ENCODE measurements at places on chromosomes 4 and X.

DNA sequence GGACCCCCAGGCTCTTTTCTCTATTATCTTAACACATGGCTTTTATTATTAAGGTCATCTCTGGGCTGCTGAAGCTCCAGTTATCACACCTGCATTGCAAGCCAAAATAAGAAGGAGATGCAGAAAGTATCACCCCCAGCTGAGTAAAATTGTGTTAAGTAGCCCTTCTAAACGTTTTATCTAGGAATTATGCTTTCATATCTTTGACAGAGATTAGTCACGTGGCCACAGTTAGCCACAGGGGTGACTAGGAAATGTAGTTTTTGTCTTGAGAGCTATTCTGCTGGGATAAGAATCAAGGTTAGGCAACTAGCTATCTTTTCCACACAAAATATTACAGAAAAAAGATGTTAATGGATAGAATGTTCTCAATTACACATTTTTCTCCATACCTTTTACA is 102.1 kb downstream of the ANXA3 start:
- DNase-seq = no peak

DNA sequence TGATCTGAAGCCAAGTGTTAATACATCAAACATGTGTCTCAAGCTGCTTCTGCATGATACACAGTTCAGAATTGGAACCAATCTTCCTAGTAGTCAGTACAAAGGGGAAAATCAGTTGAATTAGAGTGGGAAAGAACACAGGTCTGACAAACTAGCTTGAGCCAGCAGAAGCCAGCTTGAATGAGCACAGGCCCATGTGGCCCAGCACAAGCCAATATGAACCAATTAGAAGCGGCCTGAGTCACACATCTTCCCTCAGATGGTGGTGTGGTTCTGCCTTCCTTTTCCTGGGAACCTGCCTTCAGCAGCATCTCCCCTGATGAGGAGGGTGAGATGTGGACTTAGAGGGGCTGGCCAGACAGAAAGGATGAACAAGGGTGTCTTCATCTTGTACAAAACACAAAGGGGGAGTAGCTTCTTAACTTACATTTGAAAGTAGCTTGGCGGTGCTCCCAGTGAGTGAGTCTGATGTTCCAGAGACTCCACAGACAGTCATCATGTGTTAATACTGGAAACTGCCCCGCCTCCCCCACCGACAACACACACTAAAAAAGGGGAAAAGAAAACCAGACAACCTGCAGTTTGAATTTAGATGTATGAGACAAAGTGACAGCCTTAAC is 72.0 kb downstream of the FRMPD4 start:
- no peak for DNase-seq

- DNase-seq = no peak
Measured at GRCh38 chr4:52036886-52037530, 1.1 kb downstream of the SGCB start.

- no peak for DNase-seq
Measured at GRCh38 chrX:74431797-74432196, 10.5 kb downstream of the SLC16A2 start.

DNA sequence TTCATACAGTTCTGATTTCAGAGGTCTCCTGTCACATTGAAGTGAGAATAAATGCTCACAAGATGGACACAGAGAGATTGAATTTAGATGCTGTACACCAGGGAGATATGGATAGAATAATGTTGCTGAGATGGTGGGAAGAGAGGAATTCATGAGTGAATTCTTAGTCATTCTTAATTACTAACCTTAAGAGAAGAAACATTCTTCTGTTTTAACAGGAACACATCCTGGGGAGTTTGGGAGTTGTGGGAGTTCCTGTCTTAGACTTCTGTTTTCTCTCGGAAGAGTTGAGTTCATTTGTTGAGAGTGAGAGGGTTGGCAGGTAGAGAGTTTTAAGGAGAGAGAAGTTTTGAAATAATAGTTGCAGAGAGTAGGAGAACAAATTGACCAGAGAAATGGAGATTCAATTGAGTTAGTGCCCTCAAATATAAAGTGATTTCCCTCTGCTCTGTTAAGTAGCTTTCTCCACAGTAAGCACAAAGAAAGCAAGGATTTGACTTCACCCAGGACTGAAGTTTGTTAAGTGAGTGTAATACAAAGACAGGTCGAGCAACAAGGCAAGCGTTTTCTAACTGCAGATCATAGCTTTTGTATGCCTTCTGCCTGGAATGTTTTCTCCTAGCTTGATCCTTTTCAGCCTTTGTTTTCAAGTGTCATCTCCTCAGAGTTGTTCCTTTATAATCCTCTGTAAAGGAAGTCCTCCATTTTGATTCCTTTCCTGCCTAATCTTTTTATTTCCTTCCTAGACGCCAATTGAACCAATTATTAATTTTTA is 205.9 kb downstream of the RAPGEF2 start:
- no peak for DNase-seq

GRCh38 chrX:73214426-73215094 is at the start of gene NAP1L2:
NAP1L2 (minus strand) TSS chrX:73214851; CDS start chrX:73214492, 359 bp downstream.
- DNase-seq = peak; percentile 50

GRCh38 chrX:44317181-44317580 is 26.3 kb downstream of the EFHC2 start:
- no peak for DNase-seq

GRCh38 chr4:10019521-10020051 is 1.7 kb downstream of the SLC2A9 start:
- no peak for DNase-seq

DNA sequence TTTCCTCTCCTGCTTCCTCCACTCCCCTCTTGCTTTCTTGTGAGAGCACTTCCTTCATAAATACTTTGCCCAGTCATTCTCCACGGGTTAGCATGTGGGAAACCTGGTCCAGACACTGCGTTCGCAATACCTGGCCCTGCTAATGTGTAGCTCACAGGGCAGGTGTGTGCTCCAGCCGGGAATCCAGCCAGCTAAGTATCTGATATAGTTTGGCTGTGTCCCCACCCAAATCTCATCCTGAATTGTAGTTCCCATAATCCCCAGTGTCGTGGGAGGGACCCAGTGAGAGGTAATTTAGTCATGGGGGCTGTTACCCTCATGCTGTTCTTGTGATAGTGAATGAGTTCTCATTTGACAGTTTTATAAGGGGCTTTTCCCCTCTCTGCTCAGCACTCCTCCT is 32.2 kb upstream of the STX18 start:
- no peak for DNase-seq

GRCh38 chr4:182560358-182560757 is 317.2 kb downstream of the TENM3 start:
- no peak for DNase-seq

DNA sequence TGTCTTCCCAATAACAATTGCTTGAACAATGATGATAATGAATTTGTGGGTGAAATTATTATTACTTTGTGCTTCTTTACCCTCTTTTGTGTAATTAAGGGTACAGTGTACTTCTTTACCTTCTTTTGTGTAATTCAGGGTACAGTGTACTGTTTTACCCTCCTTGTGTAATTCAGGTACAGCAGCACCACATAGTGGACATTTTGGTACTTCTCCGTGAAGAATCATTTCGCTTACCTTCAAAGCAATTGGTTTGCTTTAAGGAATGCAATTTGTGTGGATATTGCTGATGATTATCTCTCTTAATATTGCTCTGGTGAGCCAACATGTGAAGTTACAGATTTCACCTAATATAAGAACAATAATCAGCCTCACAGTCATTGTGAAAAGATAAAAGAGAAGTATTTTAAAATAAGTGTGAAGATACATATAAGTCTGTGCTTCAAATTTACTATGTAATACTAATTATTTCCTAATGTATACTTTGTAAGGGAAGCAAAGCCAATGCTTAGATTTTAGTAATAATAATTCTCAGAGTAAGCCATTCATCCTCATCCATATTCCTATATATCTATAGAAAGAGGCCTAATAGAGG is 27.2 kb upstream of the SEC24B start:
- peak; percentile 56 for DNase-seq

DNA sequence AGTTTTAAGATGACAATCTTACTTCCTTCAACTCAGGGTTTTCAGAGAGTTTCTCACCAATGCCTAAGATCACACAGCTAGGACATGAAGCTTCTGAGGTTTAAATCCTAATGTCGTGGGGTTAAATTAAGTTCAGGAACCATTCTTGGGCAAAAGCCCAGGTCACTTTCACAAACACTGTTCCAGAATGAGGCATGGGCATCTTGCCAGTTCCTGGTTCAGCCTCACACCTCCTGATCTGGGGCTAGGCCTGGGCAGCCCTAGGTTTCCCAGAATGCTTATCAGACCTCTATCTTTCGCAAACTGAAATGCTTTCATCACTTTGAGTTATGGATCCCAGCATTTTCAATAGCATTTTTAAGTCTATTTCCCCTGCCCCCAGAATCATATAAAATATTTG is 224.8 kb upstream of the EDA2R start:
- DNase-seq = peak; percentile 34

- DNase-seq = no peak
Measured at GRCh38 chrX:39577985-39578869, 519.5 kb downstream of the BCOR start.

DNA sequence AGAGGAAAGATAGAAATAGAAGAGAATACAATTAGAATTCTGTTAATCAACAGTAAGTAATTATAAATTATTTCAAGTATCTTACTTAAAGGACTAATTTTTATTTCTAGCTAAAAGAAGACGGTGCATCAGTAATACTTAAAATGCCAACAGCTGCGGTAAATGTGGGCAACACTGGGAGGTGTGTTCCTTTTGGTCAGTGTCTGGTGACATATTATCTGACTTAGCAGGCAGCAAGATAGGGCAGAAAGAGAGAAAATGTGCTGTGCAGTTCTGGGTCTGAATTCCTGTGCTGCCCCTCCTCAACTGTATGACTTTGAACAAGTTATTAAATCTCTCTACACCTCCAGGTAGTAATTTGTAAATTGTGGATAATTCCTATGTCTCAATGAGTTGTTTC is 120.6 kb downstream of the ZNF827 start:
- DNase-seq = no peak

DNA sequence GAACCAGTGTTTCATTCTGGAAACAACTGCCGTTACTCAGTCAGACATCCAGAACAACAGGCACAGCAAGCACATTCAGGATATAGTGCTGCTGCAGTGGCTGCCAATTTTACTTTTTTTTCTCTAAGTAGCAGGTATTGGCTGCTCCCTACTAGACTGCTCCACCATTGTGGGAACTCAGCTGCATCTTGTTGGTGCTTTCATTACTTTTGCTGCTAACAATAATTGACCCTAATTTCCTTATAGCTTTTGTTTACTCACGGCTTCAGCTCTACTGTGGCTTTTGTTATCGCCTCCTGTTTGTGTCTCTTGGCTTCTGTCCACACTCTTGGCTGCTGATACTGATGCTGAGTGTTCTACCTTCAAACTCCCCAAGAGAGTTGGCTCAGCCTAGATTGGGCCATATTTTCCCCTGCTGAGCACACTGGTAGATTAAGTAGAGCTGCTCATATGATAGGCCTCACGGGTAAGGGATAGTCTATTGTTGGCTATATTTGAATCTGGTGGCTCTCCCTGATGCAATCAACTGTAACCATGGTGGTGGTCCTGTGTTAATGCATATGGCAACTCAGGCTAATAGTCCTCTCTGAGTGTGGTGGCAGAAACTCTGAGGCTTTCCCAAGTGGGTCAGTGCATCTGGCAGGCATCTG is 44.5 kb upstream of the IL2 start:
- peak; percentile 25 for DNase-seq

GRCh38 chr4:47526281-47526680 is 41.2 kb downstream of the ATP10D start:
- DNase-seq = no peak

DNA sequence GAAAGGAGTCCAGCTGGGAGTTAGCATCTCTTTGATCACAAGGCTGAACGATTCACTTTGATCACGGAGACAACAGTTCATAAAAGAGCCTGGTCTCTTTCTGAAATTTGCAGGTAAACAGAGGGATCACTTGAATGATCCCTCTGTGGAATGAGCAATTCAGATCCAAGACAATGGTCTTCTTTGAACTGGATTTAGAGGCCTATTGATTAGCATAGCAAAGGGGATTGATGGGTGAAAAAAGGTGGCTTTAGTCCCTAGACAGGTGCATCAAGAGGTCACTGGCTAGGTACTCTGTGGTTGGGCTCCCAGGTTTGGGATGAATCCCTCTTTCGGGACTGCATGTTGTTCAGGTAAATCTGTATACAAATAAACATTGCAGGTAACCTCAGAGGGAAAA is 223.8 kb upstream of the TAPT1 start:
- DNase-seq = no peak

- no peak for DNase-seq
Measured at GRCh38 chr4:17941731-17942130, 79.8 kb downstream of the LCORL start.

DNA sequence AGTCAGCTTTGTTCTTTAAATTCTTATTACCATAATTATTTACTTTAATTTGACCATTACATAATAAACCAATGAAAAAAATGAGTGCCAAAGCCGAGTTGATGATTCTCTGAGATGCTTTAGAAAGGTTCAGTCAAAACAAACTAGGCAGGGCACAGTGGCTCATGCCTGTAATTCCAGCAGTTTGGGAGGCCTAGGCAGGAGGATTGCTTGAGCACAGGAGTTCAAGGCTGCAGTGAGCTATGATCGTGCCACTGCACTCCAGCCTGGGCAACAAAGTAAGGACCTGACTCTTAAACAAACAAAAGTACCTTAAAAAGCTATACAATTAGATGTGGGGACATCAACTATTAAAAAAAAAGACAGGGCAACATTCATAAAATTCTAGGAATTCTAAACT is 75.0 kb downstream of the AFAP1 start:
- no peak for DNase-seq

DNA sequence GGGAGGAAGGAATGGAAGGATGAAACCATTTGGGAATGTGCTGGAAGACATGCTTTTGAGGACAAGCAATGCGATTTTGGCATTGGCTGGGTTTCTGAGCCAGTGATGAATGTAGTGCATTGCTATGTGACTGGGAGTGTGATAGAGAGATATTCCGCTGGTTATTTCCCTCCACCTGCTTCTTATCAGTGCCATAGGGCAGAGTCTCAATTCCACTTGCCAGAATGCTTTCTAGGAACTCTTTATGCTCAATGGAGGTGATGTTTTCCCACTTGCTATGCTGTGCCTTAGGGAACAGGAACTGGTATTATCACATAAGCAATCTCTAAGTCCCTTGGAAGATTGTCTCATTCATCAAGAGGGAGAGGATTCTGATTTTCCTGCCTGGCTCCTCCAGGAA is 28.0 kb downstream of the TBL1X start:
- DNase-seq = peak; percentile 32

DNA sequence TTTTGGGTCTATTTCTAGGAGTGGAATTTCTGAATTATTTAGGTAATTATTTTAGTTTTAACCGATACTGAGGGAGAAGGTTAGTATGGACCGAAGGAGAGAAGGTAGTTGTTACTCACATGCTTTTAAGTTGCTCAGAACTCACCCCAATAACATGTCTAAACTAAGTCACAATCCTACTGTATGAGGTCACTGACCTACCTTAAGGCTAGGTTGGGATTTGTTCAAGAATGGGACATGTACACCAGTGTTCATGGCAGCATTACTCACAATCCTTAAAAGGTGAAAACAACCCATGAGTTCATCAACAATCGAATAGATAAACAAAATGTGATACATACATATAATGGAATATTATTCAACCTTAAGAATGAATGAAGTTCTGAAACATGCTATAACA is 90.5 kb downstream of the MSN start:
- DNase-seq = no peak

GRCh38 chr4:95371476-95372224 is 177.1 kb downstream of the UNC5C start:
- no peak for DNase-seq
